ENCODE measurements at places on chromosomes 7 and 10. TPM values are rescaled to one million over a fixed set of nuclear protein-coding genes. Genes with fewer than 3 reads are reported as not detected.

The SPDYE1 gene
- 0.25 TPM for polyA plus RNA-seq

The CAMK1D gene
- 15.1 TPM for polyA plus RNA-seq

The SCART1 gene
- 3.2 TPM for polyA plus RNA-seq

The TFR2 gene
- 2.7 TPM for polyA plus RNA-seq

The FMC1 gene
- polyA plus RNA-seq = 46.4 TPM

The OIT3 gene
- not detected for polyA plus RNA-seq

The ITIH2 gene
- polyA plus RNA-seq = not detected

The ZNRF2 gene
- 4.2 TPM for polyA plus RNA-seq

The NPC1L1 gene
- polyA plus RNA-seq = not detected

The GPR141 gene
- polyA plus RNA-seq = 1.1 TPM

The TMEM270 gene
- not detected for polyA plus RNA-seq

The C10orf88 gene
- polyA plus RNA-seq = 8.5 TPM

The USP54 gene
- polyA plus RNA-seq = 1.5 TPM

The BTRC gene
- 7.1 TPM for polyA plus RNA-seq

Data from CD8-positive, alpha-beta memory T cell (primary cell).